ENCODE measurements at places on chromosomes 16 and 17.

- no peak for DNase-seq
Measured at GRCh38 chr16:66873685-66874055, 6.6 kb upstream of the PDP2 start.

DNA sequence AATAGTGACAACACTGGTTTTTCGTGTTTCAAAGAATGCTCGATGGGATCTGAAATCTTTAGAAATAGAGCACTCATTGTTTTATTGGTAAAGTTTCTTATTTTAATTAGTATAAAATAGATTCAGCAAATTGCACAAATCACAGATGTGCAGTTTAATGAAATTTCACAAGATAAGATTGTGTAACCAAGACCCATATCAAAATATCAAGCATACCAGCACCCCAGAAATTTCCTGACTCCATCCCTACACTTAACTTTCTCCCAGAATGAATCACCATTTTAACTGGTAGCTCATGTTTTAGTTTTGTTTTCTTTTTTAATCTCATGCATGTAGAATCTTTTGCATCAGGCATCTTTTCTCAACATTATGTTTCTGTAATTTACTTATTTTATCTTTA lies 185.9 kb downstream of the KCNJ2 start:
- DNase-seq, result no peak

GRCh38 chr17:68592682-68593641 lies 8.2 kb downstream of the FAM20A start:
- peak; percentile 25 for DNase-seq

- DNase-seq, result no peak
Measured at GRCh38 chr17:32520104-32520701, 33.4 kb downstream of the CDK5R1 start.

- no peak for DNase-seq
Measured at GRCh38 chr17:29049541-29050145, 6.7 kb downstream of the PIPOX start.

DNA sequence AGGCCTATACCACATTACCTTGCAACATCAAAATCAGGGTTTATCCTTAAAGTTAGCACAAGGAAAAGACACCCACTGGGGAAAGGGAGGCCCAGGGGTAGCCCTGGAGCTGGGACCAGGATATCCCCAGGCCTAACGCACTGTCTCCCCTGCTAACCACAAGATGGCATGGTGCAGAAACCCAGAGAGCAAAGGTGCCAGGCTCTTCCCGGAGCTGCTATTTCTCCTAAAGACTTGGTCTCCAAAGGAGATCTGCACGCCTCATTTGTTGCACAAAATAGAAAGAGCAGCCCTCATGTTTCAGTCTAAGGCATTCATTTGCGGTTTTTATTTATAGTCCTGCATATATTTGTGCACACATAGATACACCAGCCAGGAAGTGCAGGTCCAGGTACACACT lies 408.6 kb downstream of the SOX9 start:
- DNase-seq, result peak; percentile 97

- DNase-seq, result no peak
Measured at GRCh38 chr17:18967916-18968315, 16.0 kb downstream of the SLC5A10 start.

DNA sequence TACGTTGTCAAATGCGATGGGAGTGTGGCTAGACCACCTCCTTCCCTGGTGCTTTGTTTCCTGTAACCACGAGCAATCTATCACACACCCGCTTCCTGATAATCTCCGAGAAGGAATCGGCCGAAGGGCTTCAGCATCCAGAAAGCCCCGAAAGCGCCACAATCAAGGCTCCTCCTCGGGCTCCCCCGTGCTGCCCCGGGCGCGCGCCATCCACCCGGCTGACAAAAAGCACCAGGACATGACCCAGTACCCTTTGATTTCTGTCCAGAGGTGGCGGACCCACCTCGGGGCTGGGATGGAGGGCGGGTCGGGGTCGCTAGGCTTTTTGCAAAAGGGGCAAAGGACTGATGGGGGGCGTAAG lies 743 bp upstream of the ARMC7 start:
- no peak for DNase-seq

DNA sequence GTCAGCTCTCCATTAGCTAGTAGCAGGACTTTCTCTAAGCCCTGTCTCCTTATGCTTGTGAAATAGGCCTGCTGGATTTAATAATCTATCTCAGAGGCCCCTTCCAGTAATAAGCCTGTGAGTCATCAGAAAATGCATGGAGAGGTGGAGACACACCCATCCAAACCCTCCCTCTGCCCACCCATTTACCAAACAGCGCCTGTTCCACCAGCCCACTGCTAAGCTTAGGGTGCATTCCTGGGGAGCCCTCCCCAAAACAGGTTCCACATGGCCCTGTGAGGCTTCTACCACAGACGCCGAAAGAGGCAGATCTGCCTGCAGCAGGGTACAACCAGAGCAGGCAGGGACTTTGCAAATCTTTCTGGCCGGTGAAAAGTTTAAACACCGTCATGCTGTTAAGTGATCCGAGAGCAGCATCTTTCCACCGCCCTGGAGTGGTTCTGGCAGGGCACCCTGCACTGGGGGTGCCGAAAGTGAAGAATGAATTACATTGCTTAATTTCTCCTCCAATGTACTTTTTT lies 99.3 kb downstream of the GAS7 start:
- no peak for DNase-seq

- DNase-seq, result no peak
Measured at GRCh38 chr17:50056961-50057330, 1.0 kb downstream of the ITGA3 start.

DNA sequence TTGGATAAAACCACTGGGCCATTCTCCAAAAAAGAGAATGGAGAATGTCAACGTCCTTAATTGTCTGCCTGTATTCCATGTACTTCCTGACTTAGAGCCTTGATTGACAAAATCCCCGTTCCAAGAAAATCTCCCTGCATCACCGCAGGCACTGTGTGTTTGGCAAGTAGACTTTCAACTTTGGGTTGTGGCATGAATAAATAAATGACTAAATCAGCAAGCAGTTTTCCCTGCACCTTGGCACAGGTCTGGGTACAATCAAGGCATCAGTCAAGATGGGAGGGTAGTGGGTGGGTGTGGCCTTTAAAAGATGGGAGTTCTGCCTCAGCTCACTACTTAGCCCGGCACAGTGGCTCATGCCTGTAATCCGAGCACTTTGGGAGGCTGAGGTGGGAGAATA lies 248.5 kb upstream of the RPL38 start:
- no peak for DNase-seq

DNA sequence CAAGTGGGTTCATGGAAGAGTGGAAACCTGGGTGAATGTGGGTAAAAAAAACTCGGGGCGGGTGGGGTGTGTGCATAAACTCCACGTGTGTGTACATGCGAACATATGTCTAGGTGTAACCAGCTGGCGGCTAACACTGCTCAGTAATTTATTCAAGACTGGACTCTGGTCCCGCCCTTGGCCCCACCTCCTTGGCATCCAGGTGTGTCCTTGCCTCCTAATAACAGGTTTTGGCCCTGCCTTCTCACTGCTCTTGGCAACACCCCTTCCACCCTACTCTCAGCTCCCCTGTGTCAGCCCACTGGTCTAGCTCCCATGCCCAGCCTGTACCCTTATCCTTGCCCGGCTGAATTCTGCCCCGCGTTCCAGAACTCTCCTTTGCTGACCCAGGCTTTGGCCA lies 8.3 kb downstream of the FLII start:
- DNase-seq, result no peak

DNA sequence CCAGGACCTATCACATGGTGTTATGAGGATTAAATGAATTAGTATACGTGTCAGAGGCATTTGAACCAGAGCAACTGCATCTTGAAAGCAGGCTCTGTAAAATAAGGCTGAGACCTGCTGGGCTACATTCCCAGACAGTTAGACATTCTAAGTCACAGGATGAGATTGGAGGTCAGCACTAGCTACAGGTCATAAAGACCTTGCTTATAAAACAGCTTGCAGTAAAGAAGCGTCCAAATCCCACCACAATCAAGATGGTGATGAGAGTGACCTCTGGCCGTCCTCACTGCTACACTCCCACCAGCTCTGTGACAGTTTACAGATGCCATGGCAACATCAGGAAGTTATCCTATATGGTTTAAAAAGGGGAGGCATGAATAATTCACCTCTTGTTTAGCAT lies 71.8 kb downstream of the IRF8 start:
- DNase-seq, result no peak

DNA sequence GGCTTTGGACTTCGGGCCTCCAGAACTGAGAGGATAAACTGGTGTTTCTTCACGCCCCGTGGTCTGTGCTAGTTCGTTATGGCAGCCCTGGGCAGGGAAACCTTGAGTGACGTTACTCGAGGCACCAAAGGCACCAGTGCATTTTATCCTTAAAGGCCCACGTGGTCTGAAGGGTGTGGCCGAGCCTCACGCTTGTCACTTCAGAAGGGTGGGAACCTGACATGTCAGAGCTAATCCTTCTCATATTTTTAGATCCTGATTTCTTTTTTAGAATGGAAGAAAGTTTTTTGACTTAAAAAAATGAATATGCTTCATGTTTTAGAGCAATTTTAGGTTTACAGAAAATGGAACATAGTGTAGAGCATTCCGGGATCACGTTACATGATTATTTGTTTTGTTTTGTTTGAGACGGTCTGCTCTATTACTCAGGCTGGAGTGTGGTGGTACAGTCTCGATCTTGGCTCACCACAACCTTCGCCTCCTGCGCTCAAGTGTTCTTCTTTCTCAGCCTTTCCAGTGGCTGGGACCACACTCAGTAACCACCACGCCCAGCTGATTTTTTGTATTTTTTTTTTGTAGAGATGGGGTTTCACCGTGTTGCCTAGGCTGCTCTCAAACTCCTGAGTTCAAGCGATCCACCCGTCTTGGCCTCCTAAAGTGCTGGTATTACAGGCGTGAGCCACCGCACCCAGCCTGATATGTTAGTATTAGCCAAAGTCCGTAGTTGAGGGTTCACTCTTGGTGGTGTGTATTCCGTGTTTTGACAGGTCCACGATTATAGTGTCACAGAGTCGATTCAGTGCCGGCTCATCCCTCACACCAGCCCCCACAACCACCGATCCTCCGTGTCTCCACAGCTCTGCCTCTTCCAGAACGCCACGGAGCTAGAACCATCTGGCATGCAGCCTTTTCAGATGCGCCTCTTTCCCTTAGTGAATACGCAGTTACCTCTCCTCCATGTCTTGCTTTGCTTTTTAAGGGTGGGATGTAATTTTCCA lies 47.9 kb downstream of the RAB11FIP3 start:
- DNase-seq, result no peak

DNA sequence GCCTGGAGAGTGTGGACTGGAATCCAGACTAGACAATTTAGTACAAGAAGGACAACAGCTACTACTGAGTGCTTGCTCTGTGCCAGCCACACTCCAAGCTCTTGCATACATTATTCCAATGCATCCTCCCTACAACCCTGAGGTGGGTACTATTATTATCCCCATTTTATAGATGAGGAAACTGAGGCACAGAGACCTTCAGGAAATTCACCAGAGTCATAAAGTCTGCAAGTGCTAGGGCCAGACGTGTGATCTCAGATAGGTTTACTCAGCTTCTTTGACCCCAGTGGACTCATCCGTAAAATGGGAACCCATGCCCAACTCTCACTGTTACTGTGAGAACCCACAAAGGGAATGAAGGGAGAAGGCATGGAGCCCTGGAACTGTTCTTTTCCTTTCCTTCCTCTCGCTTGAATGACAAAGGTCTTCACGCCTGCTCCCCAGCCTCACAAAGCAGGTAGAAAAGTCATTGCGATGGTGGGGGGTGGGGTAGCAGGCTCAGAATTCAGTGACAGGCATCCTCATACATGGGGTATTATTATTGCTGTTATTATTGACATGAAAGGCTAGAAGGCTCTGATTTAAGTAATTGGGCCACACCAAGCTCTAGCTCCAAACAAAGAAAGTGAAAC lies 160.0 kb downstream of the ZNF423 start:
- no peak for DNase-seq

DNA sequence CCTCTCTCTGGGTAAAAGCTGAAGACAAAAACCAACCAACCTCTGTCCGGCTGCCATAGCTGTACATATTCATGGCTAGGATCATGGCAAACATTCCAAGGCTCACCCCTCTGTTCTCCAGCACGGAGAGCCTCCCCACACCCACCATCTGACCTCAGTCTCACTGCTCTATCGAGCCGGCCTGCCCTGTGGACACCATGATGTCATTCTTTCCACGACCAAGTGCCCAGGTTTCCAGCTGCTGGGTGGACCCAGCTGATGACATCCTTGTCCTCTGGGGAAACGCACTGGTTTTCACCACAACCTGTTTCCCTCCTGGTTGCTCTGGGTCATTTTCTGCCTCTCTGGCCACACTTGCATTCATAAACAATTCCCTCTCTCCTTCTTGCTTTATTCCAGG lies 67.7 kb downstream of the NDEL1 start:
- no peak for DNase-seq

DNA sequence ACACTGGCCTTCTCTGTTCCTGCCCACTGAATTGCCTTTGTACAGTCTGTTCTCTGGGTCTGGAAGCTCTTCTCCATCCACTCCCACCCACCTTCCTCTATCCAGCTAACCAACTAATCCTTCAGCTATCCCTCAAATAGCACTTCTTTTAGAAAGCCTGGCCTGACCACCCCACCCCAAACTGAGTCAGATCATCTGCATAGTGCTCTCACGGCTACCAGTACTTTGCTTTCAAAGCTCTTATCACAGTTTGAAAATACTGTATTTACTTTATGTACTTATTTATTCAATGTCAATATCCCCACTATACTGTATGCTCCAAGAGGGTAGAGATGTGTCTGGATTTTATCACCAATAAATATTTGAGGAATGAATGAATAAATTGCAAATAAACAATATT lies 4.5 kb upstream of the CLDN7 start:
- DNase-seq, result no peak

DNA sequence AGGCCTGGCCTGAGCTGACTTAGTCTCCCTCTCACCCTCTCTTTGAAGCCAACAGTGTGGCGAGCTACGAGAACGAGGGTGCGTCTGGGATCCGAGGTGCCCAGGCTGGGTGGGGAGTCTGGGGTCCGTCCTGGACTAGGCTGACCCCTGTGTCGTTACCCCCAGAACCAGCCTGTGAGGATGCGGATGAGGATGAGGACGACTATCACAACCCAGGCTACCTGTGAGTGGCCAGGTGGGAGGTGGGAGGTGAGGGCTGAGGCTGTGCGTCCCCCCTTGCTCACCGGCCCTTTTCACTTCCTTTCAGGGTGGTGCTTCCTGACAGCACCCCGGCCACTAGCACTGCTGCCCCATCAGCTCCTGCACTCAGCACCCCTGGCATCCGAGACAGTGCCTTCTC lies 1.6 kb downstream of the LAT start:
- no peak for DNase-seq

- DNase-seq, result no peak
Measured at GRCh38 chr17:75069783-75070182, 18.0 kb upstream of the SLC16A5 start.

GRCh38 chr16:47493381-47494337 lies 32.5 kb downstream of the PHKB start:
- DNase-seq, result no peak

DNA sequence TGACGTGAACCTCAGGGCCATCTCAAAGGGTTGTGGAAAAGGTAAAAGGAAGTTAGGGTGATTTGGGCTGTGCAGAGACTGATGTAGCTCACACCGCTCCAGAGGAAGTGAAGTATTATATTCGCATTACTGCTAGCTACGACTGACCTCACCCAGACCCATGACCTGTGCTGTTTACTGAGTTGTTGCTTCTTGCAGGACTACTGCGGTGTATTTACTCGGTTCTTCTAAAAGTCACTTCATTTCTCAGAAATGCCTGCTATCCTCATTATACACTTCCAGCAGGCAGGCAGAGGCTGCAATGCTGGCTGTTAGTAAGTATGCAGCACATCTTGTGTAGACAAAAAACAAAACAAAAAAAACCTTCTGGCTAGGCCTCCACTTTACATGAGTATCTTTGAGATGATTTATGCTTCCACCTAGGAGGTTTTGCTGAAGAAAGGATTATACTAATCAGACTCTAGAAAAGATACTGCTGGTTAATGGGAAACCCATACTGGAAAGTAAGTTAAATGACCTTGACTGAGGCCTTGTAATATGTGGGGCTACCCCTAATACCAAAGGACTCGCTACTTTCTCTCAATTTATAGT lies 76.0 kb downstream of the CREBBP start:
- no peak for DNase-seq

Data from NCI-H187 treated with DMSO at 0.1 percent for 48 hours (cell line).